Natural killer cell treated with Interleukin-12 subunit alpha and Interleukin-12 subunit beta and Interleukin-15 and Interleukin-18, amount 100 ng/mL, for 72 hours (primary cell): ENCODE measurements at places on chromosomes 6 and 20. TPM values are rescaled to one million over a fixed set of nuclear protein-coding genes. Genes with fewer than 3 reads are reported as not detected.

GRCh38 chr6:30769853-30770524 lies 25.6 kb upstream of the IER3 start:
- peak overlapping the region; percentile 83 for H3K4me3 ChIP-seq
- peaks cover 49% of the 10 kb centered on the region for H3K4me1 ChIP-seq
- H3K27me3 ChIP-seq, result no peaks in the 10 kb centered on the region
- no peak for DNase-seq

GRCh38 chr20:48683467-48684175 lies 144.2 kb downstream of the PREX1 start:
- no peaks in the 10 kb centered on the region for H3K27me3 ChIP-seq
- H3K4me1 ChIP-seq, result peaks cover 64% of the 10 kb centered on the region
- no peak overlapping the region for H3K27ac ChIP-seq
- peaks cover 14% of the 10 kb centered on the region for H3K36me3 ChIP-seq
- DNase-seq, result no peak

DNA sequence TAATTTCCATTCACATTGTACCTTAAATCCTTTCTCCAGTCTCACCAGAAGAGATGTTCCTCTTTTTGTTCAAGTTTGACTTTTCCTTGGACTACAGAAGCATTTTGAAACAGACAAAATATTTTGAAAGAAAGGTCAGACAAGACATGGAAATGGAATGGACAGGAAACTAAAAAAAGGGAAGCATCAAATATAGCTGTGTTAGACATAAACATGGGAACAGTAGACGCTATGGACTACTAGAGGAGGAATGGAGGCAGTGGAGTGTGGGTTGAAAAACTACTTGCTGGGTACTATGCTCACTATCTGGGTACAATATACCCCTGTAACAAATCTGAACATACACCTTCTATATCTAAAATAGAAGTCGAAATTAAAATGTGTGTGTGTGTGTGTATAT lies 4.1 kb upstream of the FAM135A start:
- no peak overlapping the region for H3K4me3 ChIP-seq
- H3K27ac ChIP-seq, result no peak overlapping the region
- H3K27me3 ChIP-seq, result peaks cover 35% of the 10 kb centered on the region
- H3K4me1 ChIP-seq, result peaks cover 13% of the 10 kb centered on the region
- DNase-seq, result no peak

DNA sequence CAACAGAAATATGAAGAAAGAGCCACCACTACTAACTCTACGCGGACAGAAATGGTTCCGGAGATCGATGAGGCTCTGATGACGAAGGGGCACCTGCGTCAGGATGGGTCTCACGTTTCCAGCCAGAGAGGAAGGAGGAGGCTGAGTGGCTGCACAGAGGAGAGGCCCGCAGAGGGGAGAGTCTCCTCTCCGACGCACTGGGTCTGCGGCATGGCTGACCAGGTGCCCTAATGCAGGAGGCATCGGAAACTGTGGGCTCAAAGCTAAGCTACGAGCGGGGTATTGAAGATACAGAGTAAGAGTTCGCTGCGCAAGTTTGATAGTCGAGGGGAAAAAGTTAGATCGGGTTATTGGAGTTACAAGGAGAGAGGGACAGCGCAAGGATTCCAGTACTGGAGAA lies 69.9 kb downstream of the TTLL2 start:
- no peak for DNase-seq

GRCh38 chr6:31826793-31827285 lies 699 bp upstream of the HSPA1B start:
- peak overlapping the region; percentile 91 for H3K27ac ChIP-seq
- DNase-seq, result no peak
- peaks cover 37% of the 10 kb centered on the region for H3K4me1 ChIP-seq
- no peaks in the 10 kb centered on the region for H3K27me3 ChIP-seq

- H3K36me3 ChIP-seq, result peaks cover 14% of the 10 kb centered on the region
- no peaks in the 10 kb centered on the region for H3K27me3 ChIP-seq
- no peak overlapping the region for H3K4me3 ChIP-seq
- no peaks in the 10 kb centered on the region for H3K4me1 ChIP-seq
- H3K27ac ChIP-seq, result no peak overlapping the region
Measured at GRCh38 chr20:14434384-14435136, 97.1 kb upstream of the FLRT3 start.

DNA sequence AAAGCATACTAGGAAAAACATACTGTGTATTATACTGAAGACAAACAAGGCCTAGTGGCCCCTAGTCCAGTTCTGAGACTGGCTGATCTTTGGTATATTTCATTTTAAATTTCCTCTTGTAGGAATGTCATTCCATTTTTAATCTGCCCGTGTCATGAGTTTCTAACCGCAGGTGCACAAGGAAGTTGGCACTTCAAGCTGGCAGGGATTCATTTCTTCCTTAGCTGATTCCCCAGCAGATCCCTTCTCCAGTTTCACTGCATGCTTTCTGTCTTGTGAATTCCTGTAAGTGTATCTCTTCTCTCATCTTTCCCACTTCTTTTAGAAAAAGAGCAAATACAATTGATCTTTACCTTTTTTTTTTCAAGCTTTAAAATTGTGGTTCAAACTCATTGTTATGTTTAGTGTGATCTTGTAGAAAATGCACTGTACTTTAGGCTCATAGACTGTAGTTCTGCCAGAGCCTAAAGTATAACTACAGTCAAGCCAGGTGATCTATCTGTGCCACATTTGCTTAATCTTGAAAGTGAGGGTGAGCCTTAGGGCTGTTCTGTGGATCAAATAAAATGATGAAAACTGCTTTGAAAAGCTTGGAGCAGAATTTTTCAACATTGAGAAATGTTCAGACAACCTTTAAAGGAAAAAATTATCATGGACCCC lies 37.0 kb downstream of the RNF217 start:
- DNase-seq, result no peak
- H3K4me3 ChIP-seq, result no peak overlapping the region
- no peaks in the 10 kb centered on the region for H3K4me1 ChIP-seq
- H3K27me3 ChIP-seq, result no peaks in the 10 kb centered on the region
- H3K27ac ChIP-seq, result no peak overlapping the region

DNA sequence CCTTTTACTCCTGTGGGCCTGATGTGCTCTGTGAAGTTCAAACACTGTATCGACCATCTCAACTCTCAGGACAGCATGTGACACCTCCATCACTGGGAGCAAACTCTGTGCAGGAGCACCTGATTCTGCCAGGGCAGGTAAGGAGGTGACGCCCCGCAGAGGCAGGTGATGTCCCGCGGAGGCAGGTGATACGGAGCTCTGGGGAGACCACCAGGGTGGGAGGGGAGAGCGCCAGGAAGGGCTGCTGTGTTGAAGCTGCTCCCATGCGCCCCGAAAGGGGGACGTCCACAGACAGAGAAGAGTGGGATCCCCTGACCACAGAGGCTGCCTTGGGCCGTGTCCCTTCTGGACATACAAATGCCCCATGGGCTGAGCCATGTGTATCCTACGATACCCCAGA lies 58.3 kb downstream of the DACT2 start:
- no peak overlapping the region for H3K4me3 ChIP-seq
- no peaks in the 10 kb centered on the region for H3K4me1 ChIP-seq
- peaks cover 18% of the 10 kb centered on the region for H3K27me3 ChIP-seq
- no peak for DNase-seq

DNA sequence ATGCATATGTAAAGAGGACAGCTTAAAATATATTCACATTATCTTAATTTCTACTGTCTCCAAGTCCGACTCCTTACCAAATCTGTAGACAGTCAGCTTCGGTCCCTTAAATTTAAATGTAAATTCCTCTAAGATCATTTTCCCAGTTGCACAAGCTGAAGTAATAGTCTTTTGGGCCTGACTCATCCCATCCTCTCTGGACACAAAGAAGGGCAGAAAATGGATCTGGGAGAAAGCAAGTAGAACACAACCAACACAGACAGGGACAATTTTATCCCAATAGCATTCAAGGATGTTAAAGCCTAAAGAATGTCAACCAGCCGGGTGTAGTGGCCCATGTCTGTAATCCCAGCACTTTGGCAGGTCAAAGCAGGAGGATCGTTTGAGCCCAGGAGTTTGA lies 228.3 kb downstream of the ARHGAP18 start:
- H3K4me1 ChIP-seq, result no peaks in the 10 kb centered on the region
- DNase-seq, result no peak
- peaks cover 2% of the 10 kb centered on the region for H3K27me3 ChIP-seq
- H3K4me3 ChIP-seq, result no peak overlapping the region
- H3K27ac ChIP-seq, result no peak overlapping the region
- H3K36me3 ChIP-seq, result no peaks in the 10 kb centered on the region

DNA sequence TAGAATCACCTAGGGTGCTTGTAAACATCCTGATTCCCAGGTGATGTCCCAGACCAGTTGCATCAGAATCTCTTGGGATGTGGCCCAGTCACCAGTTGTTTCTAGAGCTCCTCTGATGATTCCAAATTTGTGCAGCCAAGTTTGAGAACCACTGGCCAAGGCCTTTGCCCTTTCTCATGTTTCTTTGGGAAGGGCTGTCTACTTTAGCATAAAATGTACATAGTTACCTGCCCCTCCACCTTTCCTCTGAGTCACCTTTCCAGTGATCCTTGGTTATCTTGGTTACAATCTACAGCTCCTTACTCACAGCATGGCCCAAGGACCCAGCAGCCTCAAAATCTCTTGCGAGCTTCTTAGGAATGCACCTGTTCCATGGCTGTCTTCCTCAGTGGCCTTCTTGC lies 266.4 kb upstream of the PRND start:
- H3K27ac ChIP-seq, result no peak overlapping the region
- peaks cover 29% of the 10 kb centered on the region for H3K27me3 ChIP-seq
- H3K4me3 ChIP-seq, result no peak overlapping the region
- H3K36me3 ChIP-seq, result peaks cover 4% of the 10 kb centered on the region
- DNase-seq, result no peak

- no peak overlapping the region for H3K27ac ChIP-seq
- H3K4me1 ChIP-seq, result no peaks in the 10 kb centered on the region
- DNase-seq, result no peak
- no peak overlapping the region for H3K4me3 ChIP-seq
- H3K36me3 ChIP-seq, result no peaks in the 10 kb centered on the region
Measured at GRCh38 chr6:17417817-17418216, 24.4 kb downstream of the CAP2 start.

- no peak for DNase-seq
- peaks cover 12% of the 10 kb centered on the region for H3K36me3 ChIP-seq
- H3K4me1 ChIP-seq, result peaks cover 20% of the 10 kb centered on the region
- peak overlapping the region; percentile 63 for H3K4me3 ChIP-seq
Measured at GRCh38 chr6:70415660-70416059, 2.4 kb downstream of the FAM135A start.

DNA sequence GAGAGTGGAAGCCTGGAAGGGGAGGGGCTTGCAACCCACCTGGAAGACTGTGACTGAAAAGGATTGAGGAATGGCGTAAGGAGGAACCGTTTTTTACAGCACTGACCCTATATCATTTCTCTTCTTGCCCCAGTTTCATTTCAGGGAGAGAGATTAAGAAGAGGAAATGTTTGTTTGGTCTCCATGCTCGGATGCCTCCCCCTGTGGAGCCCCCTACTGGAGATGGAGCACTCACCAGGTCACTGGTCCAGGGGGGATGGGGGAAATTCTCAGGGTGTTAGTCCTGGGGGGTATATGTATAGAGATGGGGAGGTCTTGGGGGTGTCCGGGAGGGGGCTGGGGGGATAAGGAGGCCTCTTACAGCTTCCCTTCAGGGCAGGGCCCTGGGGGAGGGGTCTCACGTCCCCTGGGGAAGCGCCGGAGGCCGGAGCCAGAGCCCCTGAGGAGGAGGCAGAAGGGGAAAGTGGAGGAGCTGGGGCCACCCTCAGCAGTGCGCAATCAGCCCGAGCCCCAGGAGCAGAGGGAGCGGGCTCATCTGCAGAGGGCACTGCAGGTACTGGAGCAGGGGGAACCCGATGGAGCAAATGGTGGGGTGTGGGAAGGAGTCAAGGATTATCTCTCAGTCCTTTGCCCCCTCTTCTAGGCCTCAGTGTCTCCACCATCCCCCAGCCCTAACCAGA lies 3.2 kb downstream of the CUTA start:
- H3K27ac ChIP-seq, result peak overlapping the region; percentile 100
- H3K27me3 ChIP-seq, result no peaks in the 10 kb centered on the region
- no peak overlapping the region for H3K4me3 ChIP-seq
- H3K4me1 ChIP-seq, result peaks cover 69% of the 10 kb centered on the region
- peaks cover 13% of the 10 kb centered on the region for H3K36me3 ChIP-seq
- no peak for DNase-seq

- no peak for DNase-seq
- peaks cover 30% of the 10 kb centered on the region for H3K4me1 ChIP-seq
- H3K27ac ChIP-seq, result no peak overlapping the region
- H3K27me3 ChIP-seq, result no peaks in the 10 kb centered on the region
- no peaks in the 10 kb centered on the region for H3K36me3 ChIP-seq
- H3K4me3 ChIP-seq, result peak overlapping the region; percentile 41
Measured at GRCh38 chr6:157456524-157456829, 75.5 kb downstream of the ZDHHC14 start.

DNA sequence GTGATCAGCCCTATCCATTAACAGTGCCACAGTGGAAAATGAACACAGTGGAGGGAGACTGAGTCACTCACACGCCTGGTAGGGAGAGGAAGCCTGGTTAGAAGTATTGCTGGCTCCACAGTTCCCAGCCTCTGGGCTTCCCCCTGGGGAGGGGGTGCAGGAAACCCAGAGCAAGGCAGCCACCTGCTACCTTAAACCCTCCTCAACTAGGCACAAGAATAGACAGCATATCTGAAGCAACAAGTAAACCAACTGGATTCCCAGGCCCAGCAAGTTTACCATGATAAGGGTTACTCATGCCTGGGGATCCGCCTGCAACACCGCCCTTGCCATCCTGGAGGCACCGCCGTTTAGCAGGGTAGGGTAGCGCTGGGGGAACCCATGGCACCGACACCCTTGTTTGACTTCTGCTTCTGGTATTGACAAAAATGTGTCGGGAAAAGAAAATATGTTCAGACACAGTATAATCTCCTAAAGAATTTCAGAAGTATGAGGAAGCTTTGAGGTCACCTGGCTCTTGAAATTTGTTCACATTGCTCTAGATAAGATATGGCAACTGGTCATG lies 38.3 kb downstream of the SLC22A23 start:
- H3K36me3 ChIP-seq, result no peaks in the 10 kb centered on the region
- peaks cover 14% of the 10 kb centered on the region for H3K27me3 ChIP-seq
- H3K4me3 ChIP-seq, result no peak overlapping the region
- H3K27ac ChIP-seq, result no peak overlapping the region
- DNase-seq, result no peak
- no peaks in the 10 kb centered on the region for H3K4me1 ChIP-seq

DNA sequence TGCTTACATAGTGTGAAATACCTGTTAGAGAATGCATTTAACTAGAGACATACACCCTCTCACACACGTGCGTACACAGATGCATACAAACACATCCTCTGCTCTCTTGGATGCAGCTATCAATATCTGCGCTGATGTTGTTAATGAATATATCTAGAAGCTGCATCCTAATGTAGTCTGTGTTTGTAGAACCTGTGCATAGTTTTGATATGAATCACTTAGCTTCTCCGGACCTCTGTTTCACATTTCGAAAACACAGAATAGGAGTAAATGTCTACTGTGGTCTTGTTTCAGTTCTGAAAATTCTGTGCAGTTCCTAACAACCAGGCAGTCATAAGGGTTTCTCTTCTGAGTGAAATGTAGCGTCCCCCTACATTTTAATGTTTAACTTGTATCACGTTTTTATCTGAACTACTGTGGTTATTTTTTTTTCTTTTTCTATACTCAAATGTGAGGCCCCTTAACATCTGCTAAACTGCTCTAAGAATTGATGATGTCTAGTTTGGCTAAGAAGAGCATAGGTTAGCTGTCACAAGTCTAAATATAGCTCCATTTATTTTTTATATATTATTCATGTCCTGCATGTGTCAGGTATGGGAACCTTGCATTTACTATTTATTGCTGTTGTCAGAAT lies 254.5 kb downstream of the TMEM242 start:
- peak overlapping the region; percentile 7 for H3K27ac ChIP-seq
- no peak for DNase-seq
- H3K27me3 ChIP-seq, result no peaks in the 10 kb centered on the region
- H3K36me3 ChIP-seq, result no peaks in the 10 kb centered on the region

TMEM14B gene
- 63.4 TPM for total RNA-seq

OR2H2 gene
- total RNA-seq, result not detected

SLC22A3 gene
- not detected for total RNA-seq

GRM1 gene
- not detected for total RNA-seq

PHACTR1 gene
- total RNA-seq, result 1.6 TPM

CYP39A1 gene
- total RNA-seq, result not detected

HLA-DRB1 gene
- total RNA-seq, result 69.9 TPM
